ENCODE measurements at places on chromosomes 1 and 21.

GRCh38 chr1:183029591-183030000 is 6.4 kb downstream of the LAMC1 start:
- DNase-seq: peak; percentile 88

- peak; percentile 91 for DNase-seq
Measured at GRCh38 chr1:56123421-56123820, 455.9 kb downstream of the PLPP3 start.

DNA sequence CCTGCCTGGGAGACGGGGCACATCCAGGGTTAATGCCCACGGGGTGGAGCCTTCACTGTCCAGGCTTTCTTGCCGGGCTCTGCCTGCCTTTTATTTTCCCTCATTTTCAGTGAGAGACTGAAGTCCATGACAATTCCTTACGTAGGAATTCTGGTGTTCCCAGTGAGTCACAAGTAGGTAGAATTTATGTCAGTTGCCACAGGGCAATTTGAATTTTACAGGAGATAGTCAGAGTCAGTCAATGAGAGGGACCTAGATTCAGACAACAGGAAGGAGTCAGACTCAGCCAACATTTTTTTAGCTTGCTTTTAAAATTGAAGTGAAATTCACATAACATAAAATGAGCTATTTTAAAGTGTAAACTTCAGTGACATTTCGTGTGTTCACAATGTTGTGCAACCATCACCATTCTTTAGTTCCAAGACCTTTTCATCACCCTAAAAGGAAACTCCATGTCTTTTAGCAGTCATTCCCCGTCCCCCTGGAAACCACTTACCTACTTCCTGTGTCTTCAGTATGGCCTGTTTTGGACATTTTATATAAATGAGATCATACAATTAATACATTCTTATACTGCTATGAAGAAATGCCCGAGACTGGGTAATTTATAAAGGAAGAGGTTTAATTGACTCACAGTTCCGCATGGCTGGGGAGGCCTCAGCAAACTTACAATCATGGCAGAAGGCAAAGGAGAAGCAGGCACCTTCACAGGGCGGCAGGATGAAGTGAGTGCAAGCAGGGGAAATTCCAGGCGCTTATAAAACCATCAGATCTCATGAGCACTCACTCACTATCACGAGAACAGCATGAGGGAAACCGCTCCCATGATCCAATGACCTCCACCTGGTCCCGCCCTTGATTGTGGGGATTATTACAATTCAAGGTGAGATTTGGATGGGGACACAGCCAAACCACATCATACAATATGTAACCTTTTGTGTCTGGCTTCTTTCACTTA is 14.6 kb downstream of the AJAP1 start:
- DNase-seq: peak; percentile 93

DNA sequence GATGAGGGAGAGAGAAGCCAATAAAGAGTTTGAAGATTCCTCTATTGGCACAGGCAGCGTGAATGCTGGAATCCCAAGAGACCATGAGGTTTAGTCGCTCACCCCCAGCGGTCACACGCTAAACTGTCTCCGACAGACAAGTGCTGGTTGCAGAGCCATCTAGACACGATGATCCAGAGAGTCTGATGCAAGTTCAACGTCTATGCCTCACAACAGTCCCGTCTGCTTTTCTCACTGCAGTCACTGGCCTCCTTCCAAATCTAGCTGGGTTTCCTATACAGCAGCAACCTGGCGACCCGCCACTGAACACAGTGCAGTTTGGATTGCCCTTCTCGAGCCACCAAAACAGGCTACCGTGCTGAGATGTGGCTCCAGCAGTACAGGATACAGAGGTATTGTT is 98.6 kb upstream of the KRTAP19-8 start:
- DNase-seq: peak; percentile 83

DNA sequence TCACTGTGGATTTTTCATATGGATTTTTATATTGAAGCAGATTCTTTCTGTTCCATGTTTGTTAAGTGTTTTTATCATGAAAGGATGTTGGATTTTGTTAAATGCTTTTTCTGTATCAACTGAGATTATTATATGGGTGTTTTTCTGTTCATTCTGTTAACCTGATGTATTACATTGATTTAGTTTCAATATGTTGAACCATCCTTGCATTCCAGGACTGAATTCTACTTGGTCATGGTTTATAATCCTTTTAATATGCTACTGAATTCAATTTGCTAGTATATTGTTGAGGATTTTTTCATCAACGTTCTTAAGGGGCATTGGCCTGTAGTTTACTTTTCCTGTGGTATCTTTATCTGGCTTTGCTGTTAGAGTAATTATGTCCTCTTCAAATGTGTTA is 55.8 kb downstream of the CCDC30 start:
- no peak for DNase-seq

Data from fibroblast of skin of right biceps (primary cell).